Activated naive CD4-positive, alpha-beta T cell (primary cell): ENCODE measurements at places on chromosomes 6 and 20.

- no peak for DNase-seq
Observed at GRCh38 chr6:134908906-134909516, 40.9 kb downstream of the ALDH8A1 start.

GRCh38 chr20:38021087-38021772 is 12.0 kb downstream of the TTI1 start:
- DNase-seq = no peak

GRCh38 chr20:47099825-47100441 is 205.3 kb downstream of the EYA2 start:
- DNase-seq = no peak

- no peak for DNase-seq
Observed at GRCh38 chr20:25574411-25574810, 10.9 kb downstream of the NINL start.

- DNase-seq = no peak
Observed at GRCh38 chr20:18154342-18154741, 16.7 kb downstream of the KAT14 start.

GRCh38 chr6:116307001-116307400 is 27.3 kb upstream of the TSPYL1 start:
- DNase-seq = no peak

DNA sequence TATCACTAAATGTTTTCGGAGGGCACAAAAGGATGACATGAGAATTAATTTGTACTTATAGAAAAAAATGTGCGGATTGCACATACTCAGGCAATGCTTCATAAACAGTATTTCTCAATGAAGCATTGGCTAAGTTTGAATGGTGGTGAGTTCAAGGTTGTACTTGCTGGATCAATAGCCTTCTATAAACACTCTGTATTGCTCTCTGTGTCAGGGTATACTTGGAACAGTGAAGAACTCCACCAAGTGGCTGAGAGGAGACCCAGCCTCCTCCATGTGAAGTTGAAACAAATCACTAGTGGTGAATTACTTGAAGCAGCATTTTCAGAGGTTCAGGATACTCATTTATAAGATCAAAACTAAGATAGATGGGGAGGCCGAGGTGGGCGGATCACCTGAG is 360.6 kb downstream of the RIMS1 start:
- no peak for DNase-seq

GRCh38 chr20:40982415-40983145 is 46.0 kb upstream of the TOP1 start:
- no peak for DNase-seq

DNA sequence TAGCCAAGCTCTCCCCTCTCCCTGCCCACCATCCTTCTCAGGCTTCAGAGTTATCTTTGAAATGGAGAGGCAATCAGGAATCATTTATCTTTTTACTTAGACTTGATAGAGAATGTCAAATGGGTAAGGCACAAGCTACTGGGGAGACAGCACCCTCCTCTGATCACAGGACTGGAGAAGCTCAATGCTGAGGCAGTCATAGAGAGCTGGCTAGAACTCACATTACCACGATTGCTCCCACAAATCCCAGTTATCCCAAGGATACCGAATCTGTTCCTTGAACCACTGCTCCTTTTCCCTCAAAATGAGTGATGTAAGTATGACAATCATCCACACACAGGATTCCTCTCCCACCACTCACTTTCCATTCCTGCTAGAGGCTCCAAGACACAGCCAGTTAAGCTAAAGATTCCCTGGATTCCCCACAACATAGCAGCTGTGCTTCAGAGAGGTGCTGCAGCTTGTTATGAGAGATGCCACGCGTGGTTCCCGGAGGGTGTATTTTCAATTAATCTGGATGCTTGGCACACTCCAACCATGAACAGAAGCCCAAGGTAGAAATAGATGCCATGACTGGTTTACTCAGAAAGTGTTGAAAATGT is 96.2 kb upstream of the VGLL2 start:
- DNase-seq = no peak
